Muscle of back (tissue), 13 donors: ENCODE measurements at places on chromosomes 6 and 20.

- no peak for DNase-seq
Observed at GRCh38 chr6:33082702-33083101, 6.9 kb downstream of the HLA-DPB1 start.

DNA sequence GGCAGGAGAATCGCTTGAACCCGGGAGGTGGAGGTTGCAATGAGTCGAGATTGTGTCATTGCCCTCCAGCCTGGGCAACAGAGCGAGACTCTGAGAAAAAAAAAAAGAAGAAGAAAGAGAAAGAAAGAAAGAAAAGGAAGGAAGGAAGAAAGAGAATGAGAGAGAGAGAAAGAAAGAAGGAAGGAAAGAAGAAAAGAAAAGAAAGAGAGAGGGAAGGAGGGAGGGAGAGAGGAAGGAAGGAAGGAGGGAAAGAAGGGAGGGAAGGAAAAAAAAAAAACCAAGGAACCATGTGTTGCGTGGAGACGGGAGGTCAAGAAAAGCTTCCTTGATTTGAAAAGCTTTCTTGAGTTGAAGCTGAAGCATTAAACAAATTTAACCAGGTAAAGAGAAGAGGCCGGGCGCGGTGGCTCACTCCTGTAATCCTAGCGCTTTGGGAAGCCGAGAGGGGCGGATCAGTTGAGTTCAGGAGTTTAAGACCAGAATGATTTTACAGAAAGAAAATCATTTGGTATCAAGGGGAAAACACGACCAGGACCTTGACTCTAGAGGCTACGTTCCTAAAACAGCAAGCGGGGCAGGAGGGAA is 90.5 kb upstream of the PRSS16 start:
- DNase-seq, result no peak

DNA sequence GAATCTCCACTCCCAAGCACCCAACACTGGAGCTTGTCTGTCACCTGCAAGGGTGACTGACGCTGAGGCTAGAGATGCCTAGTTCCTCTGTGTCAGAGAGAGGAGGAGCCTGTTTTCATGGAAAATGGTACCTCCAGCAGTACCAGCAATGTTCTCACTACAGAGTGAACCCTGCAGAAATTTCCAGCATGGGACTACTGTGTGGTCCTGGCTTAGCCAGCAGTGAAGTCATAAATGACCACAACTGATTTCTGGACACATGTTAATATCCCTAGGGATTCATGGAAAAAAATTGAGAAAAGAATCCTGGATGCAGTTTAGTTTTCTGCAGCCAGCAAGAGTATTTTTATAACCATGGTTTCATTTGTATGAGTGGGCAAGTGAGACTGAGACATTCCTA is 468.1 kb downstream of the CD83 start:
- DNase-seq, result no peak

DNA sequence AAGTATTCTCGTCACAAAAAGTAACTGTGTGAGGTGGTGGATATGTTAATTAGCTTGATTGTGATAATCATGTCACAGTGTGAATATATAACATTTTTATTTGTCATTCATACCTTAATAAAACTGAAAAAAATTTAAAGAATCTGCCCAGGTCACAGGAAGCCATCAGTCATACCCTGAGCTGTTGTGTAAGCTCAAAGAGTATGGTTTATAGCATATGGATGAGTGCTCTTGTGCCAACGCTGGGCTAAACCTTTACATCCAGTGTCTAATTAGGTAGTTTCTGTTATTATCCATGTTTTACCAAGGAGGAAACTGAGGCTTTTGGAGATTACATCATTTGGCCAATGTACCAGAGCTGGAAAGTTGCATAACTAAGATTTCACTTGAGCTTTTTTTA is 11.4 kb downstream of the PKIG start:
- DNase-seq, result no peak

GRCh38 chr6:19303383-19303782 is 533.8 kb upstream of the ID4 start:
- no peak for DNase-seq

GRCh38 chr20:4109307-4109940 is 94.1 kb upstream of the RNF24 start:
- no peak for DNase-seq

DNA sequence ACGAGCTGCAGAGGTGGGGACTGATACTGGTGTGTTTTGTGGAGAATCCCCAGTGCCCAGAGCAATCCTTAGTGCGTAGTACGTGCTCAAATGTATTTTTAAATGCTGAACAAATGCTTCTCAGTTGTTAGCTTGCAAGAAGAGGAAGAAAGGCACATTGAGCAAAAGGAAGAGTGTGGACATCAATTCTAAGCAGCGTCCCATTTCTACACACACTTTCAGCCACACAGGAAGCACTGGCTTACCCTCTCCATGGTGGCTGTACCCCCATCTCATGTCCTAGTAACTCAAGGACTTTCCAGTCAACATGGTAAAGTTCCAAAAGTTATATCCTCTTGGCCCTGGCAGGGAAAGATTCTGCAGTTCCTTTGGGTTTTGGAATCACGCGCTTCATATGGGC is 98.8 kb upstream of the NXT1 start:
- no peak for DNase-seq

DNA sequence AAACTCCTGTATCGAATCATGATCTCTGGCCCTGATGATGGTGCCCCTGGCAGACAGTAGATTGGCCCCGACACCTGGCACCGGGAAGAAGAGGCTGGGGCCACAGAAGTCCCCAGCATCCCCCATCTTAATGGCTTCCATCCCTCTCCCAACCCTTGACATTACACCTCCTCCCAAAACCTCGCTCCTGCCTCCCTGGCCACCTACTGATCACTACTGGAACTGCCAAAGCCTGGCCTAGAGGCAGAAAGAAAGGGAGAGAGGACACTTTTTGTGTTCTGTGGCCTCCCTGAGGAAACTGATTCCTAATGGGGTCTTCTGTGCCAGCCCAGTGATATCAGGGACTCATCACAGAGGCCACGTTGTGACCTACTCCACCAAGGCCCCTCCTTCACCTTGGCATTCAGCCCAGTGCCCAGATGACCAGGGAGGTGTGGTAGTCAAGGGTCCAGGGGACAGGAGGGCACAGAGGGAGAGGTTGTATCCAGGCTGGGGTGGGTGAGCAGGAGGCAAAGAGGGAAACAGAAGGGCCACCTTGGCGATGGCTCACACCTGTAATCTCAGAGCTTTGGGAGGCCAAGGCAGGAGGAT is 6.1 kb downstream of the C20orf173 start:
- no peak for DNase-seq

DNA sequence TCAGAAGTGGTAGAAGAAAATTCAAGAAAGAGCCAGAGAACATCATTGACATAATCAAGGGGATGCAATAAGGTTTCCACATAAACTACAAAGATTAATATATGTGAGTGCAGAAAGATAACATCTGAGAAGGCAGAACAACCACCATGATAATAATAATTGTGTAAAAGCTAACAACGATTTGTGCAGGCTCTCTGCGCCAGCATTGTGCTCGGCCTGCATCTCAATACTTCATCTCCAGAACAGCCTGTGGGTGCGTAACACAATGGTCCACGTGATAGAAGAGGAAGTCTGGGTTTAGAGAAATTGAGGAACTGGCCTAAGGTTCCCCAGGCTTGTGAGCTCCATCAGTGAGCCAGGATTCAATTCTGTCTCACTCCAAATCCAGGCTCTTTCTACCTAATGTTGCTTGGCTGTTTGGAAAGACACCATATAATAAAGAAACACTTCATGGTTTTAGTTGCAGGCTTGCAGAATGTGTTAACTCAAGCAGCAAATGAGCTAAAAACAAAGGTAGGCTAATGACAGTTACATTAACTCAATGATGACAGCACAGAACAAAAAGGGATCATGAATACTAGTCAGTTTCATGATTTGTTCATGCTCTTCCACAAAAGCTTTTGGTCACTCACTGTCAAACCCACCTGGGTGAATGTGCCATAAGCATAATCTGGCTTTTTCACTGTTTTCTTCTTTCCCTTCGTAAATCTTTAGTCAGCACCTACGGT is 71.2 kb downstream of the LY86 start:
- no peak for DNase-seq

- DNase-seq, result peak; percentile 63
Observed at GRCh38 chr6:13395272-13396237, 67.2 kb upstream of the TBC1D7 start.

DNA sequence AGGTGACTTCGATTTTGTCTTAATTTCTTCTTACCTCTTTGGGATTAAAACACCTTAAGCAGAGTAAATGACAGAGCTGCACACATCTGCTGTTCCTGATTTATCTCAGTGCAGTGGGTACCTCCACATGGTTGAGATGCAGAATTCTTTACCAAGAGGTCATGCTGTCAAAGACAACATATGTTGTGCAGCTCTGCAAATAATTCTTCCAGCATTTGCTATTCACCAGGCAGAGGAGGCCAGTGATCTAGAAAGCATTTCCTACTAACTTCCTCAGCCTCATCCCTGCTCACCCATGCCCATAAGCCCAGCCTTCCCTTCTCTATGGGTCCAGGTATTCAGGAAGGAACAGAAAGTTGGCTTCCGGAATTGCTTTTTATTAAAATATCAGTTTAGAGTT is 109.3 kb downstream of the THBS2 start:
- DNase-seq, result no peak

DNA sequence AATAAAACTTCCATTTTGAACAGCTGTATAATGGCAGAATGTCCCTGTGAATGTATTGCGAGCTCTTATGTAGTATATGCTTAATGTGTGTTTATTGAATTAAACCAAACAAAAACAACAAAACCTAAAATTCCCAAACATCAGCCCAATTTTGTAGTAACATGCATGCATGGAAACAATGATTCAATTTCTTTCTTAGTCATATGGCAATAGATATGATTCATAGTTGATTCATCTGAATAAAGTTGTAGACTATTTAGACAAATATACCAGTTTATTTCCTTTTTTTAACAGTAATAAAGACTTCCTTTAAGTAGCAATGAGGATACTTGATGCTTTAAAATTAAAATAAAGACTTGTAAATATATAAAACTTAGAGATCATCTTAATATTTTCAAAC is 670.6 kb downstream of the CD109 start:
- DNase-seq, result no peak

DNA sequence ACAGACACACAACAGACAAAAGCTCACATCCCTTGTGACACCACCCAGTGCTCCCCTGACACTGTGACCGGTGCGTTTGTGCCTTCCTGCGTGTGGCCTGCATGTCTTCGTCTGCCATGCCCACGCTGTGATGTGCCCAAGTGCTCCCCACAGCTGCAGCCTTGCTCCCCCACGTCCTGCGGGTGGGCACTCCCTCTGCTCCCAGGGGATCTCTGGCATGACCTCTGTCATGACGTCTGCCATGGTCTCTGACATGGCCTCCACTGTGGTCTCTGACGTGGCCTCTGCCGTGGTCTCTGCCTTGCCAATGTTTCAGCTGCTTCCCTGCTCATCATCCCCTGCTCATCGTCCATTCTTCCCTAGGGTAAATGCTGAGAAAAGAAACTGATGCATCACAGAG is 200.9 kb downstream of the DLL1 start:
- DNase-seq, result no peak

- no peak for DNase-seq
Observed at GRCh38 chr6:158686311-158686710, 36.5 kb downstream of the SYTL3 start.

DNA sequence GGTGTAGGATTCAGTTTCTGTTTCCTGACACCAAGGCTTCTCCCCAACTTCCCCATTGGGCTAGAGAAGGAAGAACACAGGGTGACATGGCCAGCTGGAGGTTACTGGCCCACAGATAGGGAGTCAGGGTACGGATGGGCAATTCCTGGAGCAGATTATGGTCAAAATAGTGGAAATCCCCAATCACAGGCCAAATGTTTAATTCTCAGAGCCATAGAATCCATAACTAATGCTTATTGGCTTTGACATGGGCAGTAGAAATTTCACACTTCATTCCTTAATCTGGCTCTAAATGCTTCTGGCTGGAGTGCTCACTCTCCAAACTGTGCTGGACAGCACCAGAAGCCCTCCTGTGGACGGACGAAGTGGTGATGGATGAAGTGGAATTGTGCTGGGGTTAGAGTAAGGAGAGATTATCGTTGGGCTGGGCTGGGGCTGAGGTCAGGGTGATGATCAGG is 887 bp downstream of the SIGLEC1 start:
- peak; percentile 27 for DNase-seq

GRCh38 chr6:164243949-164244348 is 829.4 kb downstream of the QKI start:
- DNase-seq, result no peak

- no peak for DNase-seq
Observed at GRCh38 chr6:33808641-33809180, 4.9 kb upstream of the MLN start.

DNA sequence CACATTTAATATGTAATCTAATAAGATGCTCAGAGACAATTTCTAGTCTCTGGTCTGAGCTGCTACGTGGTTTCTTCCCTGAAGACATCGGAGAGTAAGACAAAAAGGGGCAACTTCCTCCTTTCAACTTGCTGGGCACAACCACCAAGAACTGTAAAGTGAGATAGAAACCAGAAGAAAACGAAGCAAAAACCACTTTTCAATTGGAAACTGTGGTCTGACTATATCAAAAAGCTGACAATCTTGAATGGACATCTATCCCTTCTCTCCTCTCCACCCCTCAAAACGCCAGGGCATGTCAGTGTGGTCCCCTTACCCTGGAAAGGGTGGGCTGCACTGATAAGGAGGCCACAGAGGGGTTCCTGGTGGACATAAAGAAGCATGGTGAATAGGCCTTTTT is 269.1 kb downstream of the CD83 start:
- no peak for DNase-seq

GRCh38 chr6:73349311-73349710 is 4.8 kb downstream of the DPPA5 start:
- no peak for DNase-seq

- no peak for DNase-seq
Observed at GRCh38 chr20:59785669-59785959, 147.8 kb downstream of the SYCP2 start.

DNA sequence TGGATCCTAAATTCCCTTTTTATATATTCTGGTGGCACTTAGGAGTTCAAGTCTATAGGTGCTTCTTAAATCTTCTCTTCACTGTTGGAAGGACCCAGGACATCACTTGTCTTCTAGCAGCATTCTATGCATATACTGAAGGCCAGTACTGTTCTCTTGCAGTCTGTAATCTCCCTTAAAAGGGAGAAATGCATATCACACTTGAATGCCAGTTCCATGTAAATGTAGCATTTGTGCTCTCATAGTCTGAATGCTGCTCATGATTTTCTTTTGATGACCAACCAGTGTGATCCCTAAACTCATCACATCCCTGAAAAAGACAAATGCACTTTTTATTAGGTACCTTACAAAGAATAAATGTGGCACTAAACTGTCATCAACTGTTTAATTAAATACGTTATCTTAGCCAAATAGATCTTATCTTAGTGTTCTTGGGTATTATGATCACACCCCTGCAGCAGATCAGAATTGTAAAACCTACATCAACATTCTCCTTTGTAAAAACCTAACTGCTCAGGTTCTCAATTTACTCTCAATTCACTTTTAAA is 176.1 kb downstream of the EPHA7 start:
- DNase-seq, result no peak

GRCh38 chr20:50916257-50916656 is 15.0 kb downstream of the ADNP start:
- DNase-seq, result no peak

- no peak for DNase-seq
Observed at GRCh38 chr6:71289039-71289801, 609 bp downstream of the OGFRL1 start.
